ENCODE measurements at places on chromosomes 7 and 10.

GRCh38 chr10:60732807-60733516 is 45.3 kb upstream of the CDK1 start:
- peak; percentile 16 for DNase-seq

GRCh38 chr7:155591055-155591775 is 44.9 kb upstream of the CNPY1 start:
- DNase-seq, result peak; percentile 36

DNA sequence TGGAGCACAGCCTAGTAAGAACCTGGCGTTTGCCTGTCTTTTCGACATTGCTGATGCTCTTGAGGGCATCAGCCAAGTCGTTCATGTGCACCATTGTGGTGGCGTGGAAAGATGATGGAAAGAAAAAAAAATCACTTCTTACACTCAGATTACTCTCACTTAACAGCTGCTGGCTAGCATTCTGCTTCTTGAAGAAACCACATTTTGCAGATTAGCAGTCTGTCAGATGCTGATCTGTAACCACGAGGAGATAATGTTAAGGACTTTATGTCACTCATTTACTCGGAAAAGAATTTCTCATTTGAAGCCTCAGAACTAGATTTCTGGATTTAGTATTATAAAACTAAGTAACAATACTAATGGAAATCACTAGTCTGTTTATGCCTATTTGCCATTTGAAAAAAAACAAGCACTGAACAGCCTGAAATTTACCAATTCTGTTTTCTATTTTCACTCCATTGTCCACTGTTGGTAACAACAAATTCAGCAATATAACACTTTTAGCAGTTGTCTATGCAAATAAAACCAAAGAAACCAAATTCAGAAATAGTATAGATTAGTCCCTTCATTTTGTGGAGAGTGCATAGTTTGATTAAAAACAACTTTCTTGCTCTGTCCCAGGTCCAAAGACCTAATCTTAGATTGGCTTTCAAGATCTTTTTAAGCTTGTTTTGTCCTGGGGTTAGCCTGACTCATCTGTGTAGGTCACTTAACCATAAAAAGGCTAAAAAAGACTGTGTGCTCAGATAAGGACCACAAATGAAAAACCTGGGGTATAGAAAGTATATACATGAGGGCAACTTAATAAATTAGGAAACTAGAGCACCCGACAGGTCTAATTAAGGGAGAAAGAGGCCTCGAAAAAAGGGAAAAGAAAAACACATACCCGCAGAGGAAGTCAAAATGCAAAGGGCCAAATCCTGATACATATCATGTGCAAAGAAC is 67.5 kb downstream of the NT5C2 start:
- peak; percentile 76 for DNase-seq

- no peak for DNase-seq
These were observed 4.9 kb downstream of the MAT1A start for GRCh38 chr10:80284522-80284921.

DNA sequence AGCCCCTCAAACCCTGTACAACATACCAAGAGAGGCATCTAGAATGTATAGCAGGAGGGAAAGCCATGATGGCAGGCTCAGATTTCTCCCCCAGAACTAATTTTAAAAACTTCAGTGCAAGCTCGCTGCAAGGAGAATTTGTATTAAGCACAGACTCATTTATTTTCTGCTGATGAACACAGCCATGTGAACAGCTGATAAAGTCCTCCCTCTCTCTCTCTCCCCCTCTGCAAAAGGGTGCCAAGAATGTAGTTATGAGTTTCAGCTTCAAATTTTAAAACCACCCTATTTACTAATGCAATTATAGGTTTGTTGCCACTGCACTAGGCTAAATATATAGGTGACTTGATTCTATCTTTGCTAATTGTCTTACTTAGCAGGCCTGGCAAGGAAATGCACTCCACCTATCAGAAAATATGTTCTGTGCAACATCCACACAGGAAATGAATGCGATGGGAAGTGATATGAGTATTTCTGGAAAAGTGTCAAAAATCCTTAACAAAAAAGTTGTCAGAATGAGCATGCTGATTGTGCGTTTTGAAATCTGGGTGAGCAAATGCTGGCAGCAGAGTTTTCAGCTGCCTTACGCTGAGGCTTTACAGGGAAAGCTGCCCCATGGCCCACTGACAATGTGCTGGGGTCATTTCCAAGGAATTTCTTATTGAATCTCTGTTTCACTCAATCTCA is 43.4 kb upstream of the GHITM start:
- no peak for DNase-seq

- DNase-seq, result no peak
These were observed 123.1 kb downstream of the CCNY start for GRCh38 chr10:35459449-35459847.

- no peak for DNase-seq
These were observed 47.3 kb downstream of the CNNM2 start for GRCh38 chr10:102965311-102965851.

DNA sequence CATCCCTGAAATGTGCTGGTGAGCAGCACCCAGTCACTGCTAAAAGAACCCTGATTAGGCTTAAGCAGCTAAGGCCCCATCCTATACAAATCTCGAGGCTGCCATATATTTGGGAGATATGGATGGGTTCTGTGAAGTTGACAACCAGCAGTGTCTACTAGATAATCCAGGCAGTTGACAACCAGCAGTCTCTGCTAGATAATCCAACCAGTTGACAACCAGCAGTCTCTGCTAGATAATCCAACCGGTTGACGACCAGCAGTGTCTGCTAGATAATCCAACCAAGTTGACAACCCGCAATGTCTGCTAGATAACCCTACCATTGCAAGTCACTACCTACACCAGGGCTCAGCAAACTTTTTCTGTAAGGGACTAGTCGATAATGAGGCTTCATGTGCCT is 58.3 kb upstream of the KDM7A start:
- DNase-seq, result peak; percentile 67

DNA sequence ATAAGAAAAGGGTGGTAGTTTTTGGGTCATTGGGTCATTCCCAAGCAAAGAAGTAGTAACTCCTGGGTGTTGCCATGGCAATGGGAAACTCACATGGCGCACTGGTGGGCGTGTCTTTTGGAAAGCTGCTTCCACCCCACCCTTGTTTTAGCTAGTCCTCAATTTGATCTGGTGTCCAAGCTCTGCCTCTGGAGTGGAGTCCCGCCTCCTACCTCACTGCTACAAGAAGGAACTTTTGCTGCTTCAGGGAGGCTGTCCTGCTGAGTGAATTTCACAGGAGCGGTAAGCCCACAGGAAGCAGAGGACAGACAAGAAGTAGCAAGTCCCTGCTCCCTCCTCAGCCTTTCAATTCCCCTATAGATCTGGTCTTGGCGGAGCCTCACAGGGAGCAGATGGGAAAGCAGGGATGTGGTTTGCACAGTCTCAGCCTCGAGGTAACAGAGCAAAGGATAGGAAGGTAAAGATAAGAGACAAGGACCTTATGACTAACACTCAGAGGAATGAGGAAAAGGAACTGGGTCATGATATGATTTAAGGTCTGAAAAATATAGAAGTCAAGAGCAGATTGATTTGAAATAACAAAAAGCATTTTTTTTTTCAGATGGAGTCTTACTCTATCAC is 700.3 kb downstream of the TNS3 start:
- no peak for DNase-seq

DNA sequence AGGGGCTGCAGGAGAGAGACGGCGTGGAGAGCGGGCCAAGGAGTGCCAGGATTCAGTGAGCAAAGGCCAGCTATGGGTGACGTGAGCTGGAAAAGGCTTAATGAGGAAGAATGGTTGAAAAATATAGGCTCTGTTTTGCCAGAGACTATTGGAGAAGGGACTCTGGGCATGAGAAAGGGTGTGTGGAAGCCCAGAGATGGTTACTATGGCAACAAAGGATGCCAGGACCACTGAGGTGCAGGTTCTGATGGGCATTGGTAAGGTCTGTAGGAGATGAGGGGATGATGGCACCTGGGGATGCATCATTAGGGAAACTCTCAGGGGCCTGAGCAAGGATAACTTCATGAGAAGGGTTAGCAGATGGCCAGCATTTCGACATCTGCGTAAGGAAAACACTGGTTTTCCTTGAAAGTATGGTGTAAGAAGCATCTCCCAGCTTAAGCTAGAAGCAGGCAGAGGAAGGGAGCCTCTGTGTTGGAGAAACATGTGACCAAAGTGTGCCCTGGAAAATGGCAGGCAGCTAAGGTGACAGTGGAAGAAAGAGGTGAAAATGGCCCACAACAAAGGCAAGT is 21.6 kb upstream of the FAM180A start:
- DNase-seq, result no peak

- DNase-seq, result no peak
These were observed 9.8 kb upstream of the CDHR1 start for GRCh38 chr10:84184517-84184916.

DNA sequence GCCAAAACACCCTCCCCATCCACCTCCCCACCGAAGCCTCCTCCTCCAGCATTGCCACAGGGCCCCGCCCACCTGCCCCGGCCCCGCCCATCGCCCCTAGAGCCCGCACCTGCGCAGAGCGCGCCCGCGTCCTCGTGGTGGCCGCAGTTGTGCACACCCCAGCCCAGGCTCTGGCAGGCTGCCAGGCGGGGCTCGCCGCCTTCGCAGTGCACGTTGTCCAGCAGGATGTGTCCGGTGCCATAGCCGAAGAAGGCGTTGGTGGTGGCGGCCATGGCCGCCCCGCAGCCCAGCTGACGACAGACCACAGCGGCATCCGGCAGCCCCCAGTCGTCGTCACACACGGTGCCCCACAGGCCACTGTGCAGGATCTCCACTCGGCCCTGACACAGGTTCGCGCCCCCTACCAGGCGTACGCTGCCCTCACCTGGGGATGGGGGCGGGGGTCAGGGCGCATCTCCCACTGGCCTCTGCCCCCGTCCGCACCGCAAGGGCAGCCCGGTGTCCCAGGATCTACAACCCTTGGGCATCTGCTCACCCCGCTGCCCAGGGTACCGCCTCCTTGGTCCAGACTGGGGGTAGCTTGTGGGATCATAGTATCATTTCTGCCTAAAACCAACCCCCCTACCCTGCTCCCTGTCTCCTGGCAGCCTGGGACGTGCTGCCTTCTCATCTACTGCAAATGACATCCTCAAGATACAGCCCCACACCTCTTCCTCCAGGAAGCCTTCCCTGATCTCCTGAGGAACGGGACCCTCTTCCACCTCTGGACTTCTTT is 11.9 kb downstream of the SSC4D start:
- peak; percentile 90 for DNase-seq

Data from hematopoietic multipotent progenitor cell treated with erythropoietin and hydrocortisone succinate and interleukin-3 and kit ligand, for 6 days (in vitro differentiated cells).